IMR-90 (cell line): ENCODE measurements at places on chromosomes 12 and 14. TPM values are rescaled to one million over a fixed set of nuclear protein-coding genes. Genes with fewer than 3 reads are reported as not detected.

- DNase-seq, result no peak
Observed at GRCh38 chr14:36522972-36523715, 3.1 kb upstream of the NKX2-1 start.

GRCh38 chr12:62849398-62849797 lies 85.6 kb downstream of the PPM1H start:
- no peak for DNase-seq

DNA sequence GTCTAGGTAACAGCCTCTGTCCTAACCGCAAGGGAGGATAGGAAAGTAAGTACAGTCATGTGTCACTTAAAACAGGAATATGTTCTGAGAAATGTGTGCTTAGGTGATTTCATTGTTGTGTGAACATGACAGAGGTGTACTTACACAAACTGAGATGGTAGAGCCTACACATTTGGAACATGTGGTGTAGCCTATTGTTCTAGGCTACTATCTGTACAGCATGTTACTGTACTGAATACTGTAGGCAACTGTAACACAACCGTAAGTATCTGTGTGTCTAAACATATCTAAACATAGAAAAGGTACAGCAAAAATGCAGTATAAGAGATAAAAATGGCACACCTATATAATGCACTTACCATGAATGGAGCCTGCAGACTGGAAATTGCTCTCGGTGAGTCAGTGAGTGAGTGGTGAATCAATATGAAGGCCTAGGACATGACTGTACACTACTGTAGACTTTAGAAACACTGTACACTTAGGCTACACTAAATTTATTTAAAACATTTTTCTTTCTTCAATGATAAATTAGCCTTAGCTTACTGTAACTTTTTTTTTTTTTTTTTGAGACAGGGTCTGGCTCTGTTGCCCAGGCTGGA lies 13.2 kb upstream of the MDM2 start:
- DNase-seq, result peak; percentile 86

DNA sequence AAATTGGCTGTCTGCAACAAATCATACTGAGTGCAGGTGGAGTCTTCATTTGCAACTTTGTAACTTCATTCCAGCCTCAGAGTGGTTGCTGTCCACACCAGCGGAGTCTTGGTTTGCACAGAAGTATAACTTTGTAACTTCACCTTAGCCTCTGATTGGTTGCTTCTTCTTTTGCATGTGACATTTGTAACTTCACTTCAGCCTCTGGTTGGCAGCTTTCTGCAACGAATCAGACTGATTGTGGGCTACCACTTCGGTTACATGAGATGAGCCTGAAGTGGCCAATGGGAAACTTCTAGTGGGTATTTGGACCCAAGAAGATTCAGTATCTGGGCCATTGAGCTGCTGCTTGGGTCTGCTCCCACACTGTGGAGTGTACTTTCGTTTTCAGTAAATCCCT lies 17.8 kb downstream of the RASSF8 start:
- DNase-seq, result no peak

DNA sequence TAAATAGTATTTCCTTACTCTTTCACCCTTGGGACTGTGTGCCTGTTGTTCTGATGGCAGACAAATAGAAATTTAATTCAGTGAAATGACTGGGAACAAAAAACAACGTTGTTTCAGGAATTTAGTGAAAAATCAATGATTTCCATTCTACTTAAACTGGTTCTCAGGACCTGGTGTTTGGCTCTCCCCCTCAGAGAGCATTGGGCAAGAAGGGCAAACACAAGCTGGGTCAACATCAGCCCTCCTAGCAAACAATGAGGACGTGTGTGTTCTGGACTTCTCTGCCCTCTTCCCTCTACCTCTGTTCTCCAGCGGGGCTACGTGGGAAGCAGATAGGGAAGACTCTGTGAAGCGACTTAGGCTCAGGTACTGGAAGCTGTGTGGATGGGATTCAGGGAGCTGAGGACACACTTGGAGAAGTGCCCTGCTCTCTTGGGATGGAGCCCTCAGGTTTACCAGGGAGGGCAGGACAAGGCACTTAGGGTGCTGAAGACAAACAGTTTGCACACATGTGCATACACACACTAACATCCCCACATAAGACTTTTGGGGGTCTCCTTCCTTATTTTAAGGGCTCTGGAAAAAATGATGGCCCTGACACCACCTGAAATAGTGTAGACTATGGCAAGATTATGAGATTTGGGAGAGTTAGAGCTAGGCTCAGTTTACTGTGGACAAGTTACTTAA lies 7.6 kb upstream of the SERPINA1 start:
- no peak for DNase-seq

DNA sequence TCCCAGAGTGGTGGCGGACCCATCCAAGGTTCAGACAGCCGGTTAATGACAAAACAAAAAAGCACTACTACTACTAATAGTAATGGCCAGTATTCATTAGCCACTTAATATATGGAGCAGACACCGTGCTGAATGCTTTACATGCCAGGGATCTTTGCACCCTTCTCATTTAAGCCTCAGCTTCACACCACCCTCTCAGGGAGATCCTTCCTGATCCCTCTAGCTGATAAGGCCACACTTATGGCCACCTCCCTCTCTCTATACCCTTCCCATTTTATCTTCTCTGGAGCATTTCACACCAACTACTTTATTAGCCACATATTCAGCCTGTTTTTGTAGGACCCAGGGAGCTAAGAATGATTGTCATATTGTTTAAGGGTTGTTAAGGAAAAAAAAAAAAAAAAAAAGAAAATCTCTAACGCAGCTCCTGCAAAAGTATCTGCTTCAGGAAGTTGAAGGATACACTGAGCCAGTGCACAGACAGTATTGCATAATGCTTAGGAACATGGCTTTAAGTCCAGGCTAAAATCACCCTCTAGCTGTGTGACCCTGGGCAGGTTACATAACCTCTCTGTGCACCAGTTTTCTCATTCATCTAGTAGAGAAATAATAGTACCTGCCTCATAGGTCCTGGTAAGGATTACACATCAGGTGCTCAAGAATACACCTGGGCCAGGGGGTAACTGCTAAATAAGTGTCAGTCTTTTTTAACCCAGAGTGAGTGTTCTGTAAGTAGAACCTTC lies 29.4 kb downstream of the NUAK1 start:
- no peak for DNase-seq

- no peak for DNase-seq
Observed at GRCh38 chr14:103404920-103405319, 19.7 kb downstream of the MARK3 start.

DNA sequence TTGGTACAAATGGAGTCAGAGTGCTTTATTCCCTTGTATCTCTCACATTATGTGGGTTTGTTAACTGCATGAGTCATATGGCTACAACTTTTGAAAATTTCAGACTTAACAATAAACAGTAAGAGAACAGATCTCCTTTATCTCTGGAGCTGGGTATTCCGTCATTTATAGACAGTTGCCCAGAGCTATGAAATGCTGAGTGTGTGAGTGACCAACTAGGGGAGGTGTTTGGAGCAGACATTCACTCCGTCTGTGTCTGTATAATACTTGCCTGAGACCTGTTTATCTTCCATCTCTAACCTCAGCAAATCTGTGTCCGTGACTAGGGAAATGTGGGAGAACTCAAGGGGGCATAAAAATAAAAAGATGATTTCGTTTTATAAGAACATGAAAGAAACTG lies 279.9 kb upstream of the FAR2 start:
- DNase-seq, result peak; percentile 91

GRCh38 chr12:22335794-22336166 lies 1.3 kb upstream of the ST8SIA1 start:
- DNase-seq, result no peak

- no peak for DNase-seq
Observed at GRCh38 chr14:51145246-51145645, 50.3 kb upstream of the TRIM9 start.

GRCh38 chr12:102172436-102172835 lies 25.2 kb downstream of the PMCH start:
- DNase-seq, result peak; percentile 64

GRCh38 chr12:95248604-95249360 lies 31.2 kb downstream of the VEZT start:
- DNase-seq, result peak; percentile 41

DNA sequence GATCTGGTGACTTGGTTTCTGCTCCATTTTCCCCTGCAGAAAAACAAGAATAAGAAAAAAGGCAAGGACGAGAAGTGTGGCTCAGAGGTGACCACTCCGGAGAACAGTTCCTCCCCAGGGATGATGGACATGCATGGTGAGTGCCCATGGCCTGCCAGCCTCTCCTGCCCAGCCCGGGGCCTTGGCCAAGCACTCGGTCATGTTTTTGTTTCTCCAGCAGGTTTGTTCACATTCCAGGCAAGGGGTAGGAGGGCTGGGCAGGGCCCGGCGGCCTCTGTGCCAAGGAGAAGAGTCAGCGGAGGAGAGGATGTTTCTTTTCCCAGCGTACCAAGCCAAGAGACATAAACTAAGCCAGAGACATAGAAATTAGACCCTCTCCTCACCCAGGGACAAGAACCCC lies 13.6 kb downstream of the BCL7A start:
- no peak for DNase-seq

GRCh38 chr12:85190728-85191127 lies 89.3 kb upstream of the ALX1 start:
- DNase-seq, result no peak

DNA sequence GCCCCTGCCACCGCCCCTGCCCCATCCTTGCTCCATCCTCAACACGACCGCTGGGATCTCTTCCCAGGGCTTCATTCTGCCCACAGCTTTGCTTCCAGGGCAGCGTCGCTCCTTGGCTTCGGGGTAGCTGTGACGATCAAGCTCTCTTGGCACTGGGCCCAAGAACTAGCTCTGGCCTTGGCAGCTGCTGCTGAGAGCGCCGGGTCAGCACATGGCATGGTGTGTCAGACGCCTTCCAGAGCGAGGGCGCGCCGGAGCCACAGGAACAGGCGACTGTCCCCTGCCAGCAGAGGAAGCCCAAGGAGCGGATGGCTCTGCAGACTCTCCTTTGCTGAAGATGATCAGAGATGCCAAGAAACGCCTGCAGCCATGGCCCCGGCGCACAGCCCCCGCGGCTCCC lies 15.9 kb downstream of the RAB35 start:
- DNase-seq, result peak; percentile 58

Gene CAPZA3
- total RNA-seq, result not detected in 2 replicates

Gene BICDL1
- total RNA-seq, result not detected in 2 replicates

Gene LTBR
- 19.7 and 24.7 TPM in 2 replicates for total RNA-seq

Gene CCDC177
- not detected in 2 replicates for total RNA-seq

Gene GPR68
- 0.28 and 0.72 TPM in 2 replicates for total RNA-seq

Gene NGB
- not detected in 2 replicates for total RNA-seq

Gene FAM186B
- total RNA-seq, result 0.18 and 0.28 TPM in 2 replicates

Gene RAD9B
- 0.18 and 0.56 TPM in 2 replicates for total RNA-seq
